ENCODE measurements at places on chromosomes 3 and 15.
A peak's percentile ranks its signal among the peaks of the same experiment; 100 is the strongest.

DNA sequence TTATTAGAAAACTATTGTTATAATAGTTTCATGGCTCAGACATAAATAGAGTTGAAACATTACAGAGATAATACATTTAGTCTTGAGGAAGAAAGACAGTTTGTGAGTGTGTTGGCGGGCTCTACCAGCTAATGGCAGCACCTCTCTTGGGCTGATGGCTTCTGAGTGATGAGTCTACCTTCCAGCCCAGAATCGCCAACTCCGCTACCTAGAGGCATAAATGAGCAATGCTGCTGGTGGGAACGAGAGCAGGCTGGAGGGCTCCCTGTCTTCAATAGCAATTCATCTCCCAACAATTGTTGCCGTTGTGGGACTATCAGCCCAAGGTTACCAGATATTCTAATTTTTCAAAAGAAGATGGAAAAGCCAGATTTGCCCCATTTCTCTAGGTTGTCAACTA, 388.7 kb downstream of the FOXP1 start:
- DNase-seq = no peak

GRCh38 chr15:48974882-48975281, 11.2 kb upstream of the SHC4 start:
- DNase-seq = peak; percentile 17

GRCh38 chr3:114404590-114404989, 110.8 kb downstream of the TIGIT start:
- no peak for DNase-seq

DNA sequence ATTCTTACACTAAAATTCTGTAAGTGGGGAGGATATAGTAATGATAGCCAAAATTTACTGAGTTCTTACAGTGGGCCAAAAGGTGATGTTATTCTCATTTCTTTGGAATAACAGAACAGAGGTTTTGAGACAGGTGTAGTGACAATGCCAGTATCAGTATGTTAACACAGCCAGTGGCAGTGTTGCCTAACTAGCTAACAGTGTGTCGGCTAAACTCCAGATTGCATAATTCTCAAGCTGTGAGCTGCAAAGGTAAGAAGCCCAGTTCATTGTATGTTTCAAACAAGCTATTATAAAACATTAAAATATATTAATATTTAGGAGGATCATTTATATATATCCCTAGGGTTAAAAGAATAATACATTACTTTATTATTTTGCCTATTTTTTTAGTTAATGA, 920 bp downstream of the SLC15A2 start:
- no peak for DNase-seq

DNA sequence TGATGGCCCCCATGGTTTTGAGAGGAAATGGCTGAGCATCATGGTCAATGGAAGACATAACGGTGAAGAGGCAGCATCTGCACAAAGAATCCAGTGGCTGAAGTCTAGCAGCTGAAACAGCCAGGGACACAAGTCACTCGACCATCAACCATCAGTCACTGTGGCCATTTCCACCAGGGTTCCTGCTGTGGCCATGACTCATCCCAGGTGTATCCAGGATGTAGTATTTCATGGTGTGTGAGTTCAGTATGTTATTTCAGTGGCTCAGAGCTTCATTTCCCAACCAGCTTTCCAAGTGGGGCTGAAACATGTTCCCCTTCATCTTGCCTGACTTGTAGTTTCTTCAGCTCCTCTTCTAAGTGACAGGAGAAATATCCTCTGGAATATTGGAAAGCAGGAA, 47.8 kb upstream of the WNT5A start:
- DNase-seq = no peak

GRCh38 chr15:67735896-67736295, 89.4 kb upstream of the SKOR1 start:
- DNase-seq = no peak

- no peak for DNase-seq
Observed at GRCh38 chr3:138726946-138727730, 107.6 kb downstream of the PIK3CB start.

GRCh38 chr15:94476686-94477085, 245.3 kb downstream of the MCTP2 start:
- DNase-seq = no peak

GRCh38 chr3:158158969-158159368, 49.1 kb downstream of the RSRC1 start:
- DNase-seq = no peak

DNA sequence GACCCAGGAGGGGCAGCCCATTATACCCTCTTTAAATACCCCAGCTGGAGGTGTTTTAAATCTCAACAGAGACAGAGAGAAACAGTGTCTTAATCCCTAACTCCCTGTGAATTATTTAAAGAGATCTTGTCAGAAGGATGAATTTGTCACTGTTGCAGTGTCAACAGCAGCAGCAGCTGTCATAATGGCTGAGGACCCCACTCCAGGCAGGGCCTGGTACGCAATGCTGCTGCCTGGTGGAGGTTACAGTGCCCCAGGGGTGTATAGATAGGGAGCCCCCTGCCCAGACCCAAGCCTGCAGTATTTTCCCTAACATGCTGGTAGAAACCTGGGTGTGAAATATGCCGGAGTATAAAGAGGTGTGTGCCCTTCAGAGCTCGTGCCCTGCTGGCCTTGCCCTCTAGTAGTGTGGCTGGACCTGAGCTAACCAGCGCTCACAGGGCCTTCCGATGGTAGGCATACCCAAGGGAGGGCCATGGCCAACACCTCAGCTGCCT, 143.0 kb downstream of the EPHB1 start:
- no peak for DNase-seq

DNA sequence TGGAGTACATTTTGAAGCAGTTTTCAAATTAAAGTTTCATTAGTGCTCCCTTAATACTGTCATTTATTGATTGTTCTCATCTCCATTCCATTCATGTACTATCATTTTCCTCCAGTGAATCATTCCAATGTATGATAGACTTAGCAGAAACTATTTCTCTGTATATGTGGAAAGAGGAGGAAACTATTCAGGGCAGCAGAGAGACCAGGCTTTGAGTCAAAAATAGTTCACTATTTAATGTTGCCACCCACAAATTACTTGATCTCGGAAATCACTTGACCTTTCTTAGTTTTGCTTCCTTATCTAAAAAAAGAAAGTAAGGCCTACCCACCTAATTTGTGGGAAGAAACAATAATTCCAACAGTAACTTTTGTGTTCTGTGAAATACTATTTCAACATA, 610.5 kb upstream of the ZNF385D start:
- DNase-seq = no peak

DNA sequence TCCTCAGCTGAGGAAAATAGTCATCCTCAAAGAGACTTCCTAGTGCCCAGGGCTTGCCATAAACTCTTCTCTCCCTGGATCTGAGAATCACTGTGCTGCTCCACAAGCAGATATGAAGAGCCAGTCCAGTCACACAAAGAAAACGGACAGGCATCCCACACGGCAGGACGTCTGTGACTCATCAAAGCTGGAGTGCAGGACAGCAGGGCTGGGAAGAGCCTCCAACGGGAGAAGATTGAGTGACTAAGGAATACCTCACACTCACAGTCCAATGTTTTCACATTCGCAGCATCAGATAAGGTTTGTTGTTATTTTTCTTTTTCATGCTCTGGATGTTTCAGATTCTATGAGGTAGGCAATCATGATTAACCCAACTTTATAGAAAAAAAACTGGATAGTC, 57.8 kb downstream of the NEK10 start:
- DNase-seq = no peak

- peak; percentile 21 for DNase-seq
Observed at GRCh38 chr3:56904552-56905215, 102.9 kb upstream of the ARHGEF3 start.

- no peak for DNase-seq
Observed at GRCh38 chr3:150268426-150269391, 139.4 kb upstream of the TSC22D2 start.

GRCh38 chr3:16475766-16476165, 37.7 kb downstream of the RFTN1 start:
- DNase-seq = no peak

- DNase-seq = no peak
Observed at GRCh38 chr3:50314342-50314741, 8.2 kb downstream of the HYAL2 start.

GRCh38 chr3:41681479-41681878, 280.4 kb downstream of the ULK4 start:
- DNase-seq = no peak

- DNase-seq = peak; percentile 95
Observed at GRCh38 chr3:185280572-185281365, 26.9 kb upstream of the EHHADH start.

DNA sequence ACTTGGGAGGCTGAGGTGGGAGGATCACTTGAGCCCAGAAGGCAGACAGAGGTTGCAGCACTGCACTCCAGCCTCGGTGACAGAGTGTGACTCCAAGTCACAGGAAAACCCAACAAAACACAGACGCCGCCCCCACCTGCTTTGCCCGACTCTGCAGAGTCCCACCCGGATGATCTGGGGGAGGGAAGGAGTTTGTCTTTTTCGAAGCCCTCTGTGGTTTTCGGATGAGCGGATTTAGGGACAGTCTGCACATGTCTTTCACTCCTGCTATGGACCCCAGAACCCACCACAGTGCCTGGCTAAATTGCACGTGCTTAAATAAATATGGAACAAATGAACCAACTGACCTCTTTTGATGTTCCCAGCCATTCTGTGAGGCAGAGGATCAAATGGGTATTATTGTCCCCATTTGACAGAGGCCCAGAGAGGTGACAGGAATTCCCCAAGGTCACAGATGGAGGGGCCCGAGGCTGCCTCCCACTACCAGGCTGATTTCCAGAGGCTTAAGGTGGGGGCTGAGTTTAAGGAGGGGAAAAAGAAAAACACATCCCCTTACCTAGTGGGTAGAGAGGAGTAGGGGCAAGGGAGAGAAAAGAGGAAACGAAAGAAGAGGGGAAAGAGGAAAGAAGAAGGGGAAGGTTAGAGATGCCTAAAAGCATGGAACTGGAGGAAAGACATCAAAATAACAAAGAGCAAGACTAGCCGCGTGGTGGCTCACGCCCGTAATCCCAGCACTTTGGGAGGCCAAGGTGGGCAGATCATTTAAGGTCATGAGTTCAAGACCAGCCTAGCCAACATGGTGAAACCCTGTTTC, 59.4 kb upstream of the TFRC start:
- DNase-seq = no peak

- DNase-seq = no peak
Observed at GRCh38 chr15:33104212-33104611, 90.3 kb downstream of the FMN1 start.

- no peak for DNase-seq
Observed at GRCh38 chr3:176583956-176584355, 613.3 kb downstream of the TBL1XR1 start.

- no peak for DNase-seq
Observed at GRCh38 chr3:149235599-149236424, 14.2 kb upstream of the CP start.

DNA sequence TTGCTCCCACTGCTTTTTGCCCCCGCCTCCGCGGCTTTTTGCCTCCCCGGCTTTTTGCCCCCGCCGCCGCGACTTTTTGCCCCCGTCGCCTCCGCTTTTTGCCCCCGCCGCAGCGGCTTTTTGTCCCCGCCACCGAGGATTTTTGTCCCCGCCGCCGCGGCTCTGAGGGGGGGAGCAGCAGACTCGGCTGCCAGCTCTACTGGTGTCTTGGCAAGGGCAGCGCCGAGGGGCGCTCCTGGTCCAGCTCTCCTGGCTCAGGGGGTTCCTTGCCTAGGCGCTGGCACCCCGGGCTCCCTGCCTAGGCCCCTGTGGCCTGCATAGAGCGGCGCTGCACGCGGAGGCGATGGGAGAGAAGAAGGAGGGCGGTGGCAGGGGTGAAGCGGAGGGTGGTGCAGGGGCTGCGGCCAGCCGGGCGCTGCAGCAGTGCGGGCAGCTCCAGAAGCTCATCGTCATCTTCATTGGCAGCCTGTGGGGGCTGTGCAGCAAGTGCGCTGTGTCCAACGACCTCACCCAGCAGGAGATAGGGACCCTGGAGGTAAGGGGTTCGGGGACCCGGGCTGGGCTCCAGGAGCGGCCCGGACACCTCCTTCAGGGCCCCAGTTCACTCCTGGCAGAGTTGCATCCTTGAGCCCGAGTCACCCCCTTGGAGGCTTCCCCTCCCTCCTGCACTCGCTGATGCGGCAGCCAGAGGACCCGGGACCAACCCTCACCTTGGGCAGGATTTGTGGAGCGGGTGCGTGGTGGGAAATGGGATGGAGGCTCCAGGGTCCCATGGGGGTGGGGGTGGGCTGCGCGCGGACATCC, 642.4 kb downstream of the GOLGA6L6 start:
- no peak for DNase-seq

GRCh38 chr15:87973501-87974215, 282.9 kb downstream of the NTRK3 start:
- no peak for DNase-seq

GRCh38 chr3:165874663-165875489, 37.7 kb upstream of the BCHE start:
- no peak for DNase-seq

DNA sequence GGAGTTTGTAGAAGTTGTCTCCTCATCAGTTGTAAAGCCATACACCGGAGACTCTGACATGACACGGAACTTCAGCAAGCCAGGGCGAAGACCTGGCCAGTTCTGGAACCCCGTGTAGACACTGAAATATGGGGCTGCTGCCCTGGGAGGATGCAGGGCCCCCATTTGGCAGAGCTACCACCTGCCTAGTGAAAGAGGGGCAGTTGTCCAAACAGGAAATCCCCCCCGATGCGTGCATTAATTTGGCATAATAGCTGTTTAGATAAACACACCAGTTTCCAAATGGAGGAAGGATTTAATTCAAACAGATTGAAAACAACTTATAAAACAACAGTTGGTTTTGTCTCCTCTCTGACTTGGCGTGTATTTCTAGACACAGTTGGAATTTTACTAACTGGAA, 357.2 kb downstream of the GABRG3 start:
- no peak for DNase-seq

DNA sequence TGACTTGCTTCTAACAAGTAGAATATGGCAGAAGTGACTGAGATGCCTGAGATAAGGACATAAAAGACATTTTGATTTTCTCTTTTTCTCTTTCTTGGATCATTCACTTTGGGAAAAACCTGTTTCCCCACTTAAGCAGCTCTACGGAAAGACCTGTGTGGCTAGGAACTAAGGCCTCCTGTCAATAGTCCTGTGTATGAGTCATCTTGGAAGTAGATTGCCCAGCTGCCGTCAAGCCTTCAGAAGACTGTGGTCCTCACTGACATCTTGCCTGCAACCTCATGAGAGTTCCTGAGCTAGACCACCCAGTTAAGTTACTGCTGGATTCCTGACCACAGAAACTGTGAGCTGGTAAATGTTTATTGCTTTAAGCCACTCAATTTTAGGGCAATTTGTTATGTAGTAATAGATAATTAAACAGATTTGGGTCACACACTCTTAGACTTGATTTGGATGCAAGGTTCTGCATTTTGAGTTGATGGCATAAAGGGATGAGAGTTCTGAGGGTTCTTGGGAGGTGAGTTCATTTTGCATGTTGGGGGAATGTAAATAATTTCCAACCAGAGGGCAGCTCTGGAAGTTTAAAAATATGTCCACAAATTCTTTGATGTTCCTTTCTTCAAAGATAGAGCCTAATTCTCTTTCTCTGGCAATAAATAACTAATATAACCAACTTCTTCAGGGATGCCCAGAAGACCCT, 229.2 kb downstream of the SQOR start:
- DNase-seq = no peak

GRCh38 chr3:14808025-14808424, 10.7 kb upstream of the FGD5 start:
- no peak for DNase-seq
